C1 segment of cervical spinal cord (tissue), 14 donors: ENCODE measurements at places on chromosomes 6 and 20.

DNA sequence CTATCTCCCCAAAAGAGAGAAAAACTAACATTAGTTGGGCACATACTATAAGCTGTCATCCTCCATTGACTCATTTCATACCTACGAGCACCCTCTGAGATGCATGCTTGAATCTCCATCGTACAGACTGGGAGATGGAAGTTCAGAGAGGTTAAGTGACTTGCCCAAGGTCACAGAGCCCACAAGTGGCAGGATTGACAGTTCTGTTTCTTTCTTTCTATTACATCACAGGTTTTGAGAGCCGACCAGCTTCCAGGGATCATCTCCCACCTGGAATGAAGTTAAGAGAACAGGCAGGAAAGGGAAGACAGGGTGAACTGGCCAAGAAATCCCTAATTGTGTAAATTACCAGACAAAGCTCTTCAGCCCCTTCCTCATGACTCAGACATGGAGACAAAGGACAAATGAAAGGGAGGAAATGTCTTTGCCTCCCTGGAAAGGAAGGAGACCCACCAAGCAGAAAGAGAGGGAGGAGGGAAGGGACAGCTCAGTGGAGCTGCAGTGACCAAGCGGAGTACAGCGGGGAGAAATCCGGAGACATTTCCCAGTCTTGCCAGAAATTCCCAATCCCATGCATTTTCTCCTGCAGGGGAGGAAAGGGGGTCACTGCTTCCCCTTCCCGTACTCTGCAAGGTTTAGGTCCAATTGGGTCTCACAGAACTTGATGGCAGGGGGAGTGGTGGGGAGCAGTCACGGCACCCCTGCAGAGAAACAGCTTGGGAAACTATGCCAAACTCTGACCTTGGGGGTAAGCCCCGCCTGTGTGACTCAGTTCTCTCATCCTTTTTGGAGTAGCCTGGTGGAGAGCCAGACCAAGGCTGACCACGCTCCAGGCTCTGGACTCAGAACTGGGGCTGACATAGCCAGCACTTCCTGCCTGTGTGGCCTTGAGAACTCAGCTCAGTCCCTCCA, 154.3 kb downstream of the ANKRD60 start:
- DNase-seq: no peak

- no peak for DNase-seq
Observed at GRCh38 chr20:61260905-61261304, 8.8 kb downstream of the CDH4 start.

DNA sequence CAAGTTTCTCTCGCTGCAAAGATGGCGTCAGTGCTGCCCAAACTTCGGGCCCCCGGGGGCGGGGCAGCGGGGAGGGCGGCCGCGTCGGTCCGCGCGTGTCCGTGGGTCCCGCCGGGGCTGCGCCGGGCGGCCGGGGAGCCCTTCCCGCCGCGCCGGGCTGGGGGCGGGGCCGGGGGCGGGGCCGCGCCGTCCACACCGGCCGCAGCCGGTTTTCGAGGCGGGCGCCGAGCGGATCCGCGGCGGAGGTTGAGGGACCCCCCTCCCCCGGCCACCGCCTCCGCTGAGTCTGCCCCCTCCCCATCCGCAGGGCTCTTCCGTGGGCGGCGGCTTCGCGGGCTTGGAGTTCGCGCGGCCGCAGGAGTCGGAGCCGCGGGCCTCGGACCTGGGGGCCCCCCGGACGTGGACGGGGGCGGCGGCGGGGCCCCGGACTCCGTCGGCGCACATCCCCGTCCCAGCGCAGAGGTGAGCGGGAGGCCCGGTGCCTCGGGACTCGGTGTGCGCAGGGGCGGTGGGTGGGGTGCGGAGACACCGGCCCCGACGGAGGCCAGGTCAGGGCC, 572 bp downstream of the SLC2A4RG start:
- peak; percentile 20 for DNase-seq

DNA sequence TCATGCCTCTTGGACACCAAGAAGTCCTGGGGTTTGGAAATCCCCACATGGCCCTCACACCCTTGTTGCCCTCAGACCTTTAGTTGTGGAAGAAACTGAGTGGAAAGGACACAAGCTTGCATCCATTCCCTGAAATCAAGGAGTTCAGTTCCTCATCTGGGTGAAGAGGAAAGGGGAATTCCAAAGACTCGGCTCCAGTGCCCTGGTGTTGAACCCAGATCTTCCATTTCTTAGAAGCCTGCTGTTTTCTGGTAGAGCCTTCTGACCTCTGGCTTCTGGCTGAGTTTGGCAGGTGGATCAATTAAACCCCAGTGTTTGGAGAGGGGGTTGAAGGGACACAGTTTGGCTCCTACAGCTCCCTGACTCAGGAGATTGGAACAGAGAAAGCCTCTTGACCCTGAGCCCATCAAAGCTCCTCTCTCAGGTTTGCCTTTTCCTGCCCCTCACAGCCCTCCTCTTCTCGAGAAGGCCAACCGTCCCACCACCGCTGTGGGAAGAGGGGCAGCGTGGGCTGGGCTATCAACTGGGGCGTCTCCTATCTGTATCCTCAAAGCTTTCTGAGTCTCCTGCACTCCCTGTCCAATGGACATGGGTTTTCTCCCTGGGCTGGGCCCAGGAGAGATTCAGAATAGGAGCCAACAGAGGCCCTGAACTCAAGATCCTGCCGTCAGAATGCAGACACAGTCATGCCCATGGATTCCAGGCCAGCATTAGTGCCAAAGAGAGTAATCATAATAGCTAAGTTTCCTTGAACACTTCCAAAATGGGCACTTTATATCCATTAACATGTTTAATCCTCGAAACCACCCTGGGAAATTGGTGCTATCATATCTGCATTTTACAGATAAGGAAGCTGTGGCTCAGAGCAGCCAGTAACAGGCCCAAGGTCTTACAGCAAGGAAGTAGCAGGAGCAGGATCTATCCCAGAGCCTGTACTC, 146.2 kb downstream of the VEGFA start:
- no peak for DNase-seq

DNA sequence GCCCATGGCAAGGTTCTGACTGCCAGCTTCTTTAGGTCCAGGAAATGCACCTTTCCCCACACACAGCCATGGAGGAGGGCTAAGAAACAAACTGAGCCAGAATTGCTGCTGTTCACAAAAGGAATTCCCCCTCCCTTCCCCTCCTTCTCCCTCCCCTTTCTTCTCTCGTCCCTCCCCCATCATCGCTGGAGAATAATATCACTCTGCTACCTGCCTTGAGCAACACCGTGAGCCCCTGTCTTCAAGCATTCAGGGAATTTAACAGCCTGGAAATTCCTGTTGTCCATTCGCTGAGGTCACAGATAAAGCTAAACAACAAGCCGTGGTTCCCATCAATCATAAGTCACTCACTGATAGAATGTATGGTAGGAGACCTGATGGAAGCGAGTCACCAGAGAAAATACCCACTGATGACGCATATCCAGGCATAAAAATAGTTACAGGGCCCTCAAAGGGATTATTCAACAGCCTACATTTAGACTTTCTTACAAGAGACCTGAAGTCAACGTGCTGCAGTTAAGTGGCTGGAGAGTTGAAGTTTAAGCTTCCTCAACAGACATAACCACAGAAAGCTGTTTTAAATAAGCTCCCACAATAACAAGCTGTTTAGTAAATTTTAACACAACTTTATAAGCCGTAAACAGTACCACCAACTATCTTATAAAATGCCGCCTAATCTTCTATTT, 59.7 kb downstream of the HIVEP2 start:
- no peak for DNase-seq

DNA sequence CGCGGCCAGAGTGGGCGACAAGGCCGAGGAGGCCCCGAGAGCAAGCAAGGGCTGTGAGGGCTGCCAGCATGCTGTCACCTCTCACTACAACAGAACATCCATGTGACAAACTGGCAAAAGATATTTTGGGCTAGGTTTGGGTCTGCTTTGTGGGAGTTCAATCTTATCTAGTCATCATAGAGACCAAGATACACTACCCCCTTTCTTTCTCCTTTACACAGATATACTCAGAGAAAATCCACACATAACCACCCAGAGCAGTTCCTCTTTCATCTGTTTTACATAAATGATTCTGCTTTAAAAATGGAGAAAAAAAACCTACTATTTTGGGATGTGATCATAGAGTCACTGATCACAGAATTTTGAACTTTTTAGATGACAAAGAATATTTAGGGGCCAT, 16.8 kb downstream of the SOX4 start:
- no peak for DNase-seq

GRCh38 chr6:116881236-116881635, 4.2 kb downstream of the RFX6 start:
- no peak for DNase-seq

GRCh38 chr6:142087950-142088857, 44.5 kb upstream of the GJE1 start:
- no peak for DNase-seq

GRCh38 chr20:57630061-57630460, 9.8 kb upstream of the ZBP1 start:
- DNase-seq: no peak

- DNase-seq: no peak
Observed at GRCh38 chr6:12869816-12870432, 153.4 kb downstream of the PHACTR1 start.

- DNase-seq: no peak
Observed at GRCh38 chr6:53691667-53692133, 26.1 kb upstream of the KLHL31 start.

- no peak for DNase-seq
Observed at GRCh38 chr6:8237668-8238067, 135.3 kb upstream of the EEF1E1 start.

GRCh38 chr20:58698741-58699622, 6.4 kb downstream of the NPEPL1 start:
- no peak for DNase-seq

- DNase-seq: no peak
Observed at GRCh38 chr20:38658879-38659596, 57.4 kb downstream of the ARHGAP40 start.

DNA sequence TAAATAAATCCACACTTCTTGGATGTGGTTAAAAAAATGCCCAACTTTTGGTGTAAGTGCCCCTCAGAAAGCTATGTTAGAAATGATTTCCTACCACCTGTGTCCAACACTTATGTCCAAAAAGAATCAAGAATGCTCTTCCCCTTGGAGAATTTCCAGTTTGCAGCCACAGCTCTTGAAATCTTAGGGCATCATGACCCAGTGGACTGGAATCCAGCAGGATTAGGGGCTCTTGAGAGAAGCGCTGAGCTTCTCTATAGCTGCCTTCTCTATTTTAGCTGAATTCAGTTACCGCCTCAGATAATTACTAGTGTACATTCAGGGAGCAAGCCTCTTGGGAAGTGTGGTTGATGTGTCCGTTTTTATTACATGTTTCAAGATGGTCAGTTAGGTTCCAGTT, 2.5 kb downstream of the PHACTR1 start:
- no peak for DNase-seq

DNA sequence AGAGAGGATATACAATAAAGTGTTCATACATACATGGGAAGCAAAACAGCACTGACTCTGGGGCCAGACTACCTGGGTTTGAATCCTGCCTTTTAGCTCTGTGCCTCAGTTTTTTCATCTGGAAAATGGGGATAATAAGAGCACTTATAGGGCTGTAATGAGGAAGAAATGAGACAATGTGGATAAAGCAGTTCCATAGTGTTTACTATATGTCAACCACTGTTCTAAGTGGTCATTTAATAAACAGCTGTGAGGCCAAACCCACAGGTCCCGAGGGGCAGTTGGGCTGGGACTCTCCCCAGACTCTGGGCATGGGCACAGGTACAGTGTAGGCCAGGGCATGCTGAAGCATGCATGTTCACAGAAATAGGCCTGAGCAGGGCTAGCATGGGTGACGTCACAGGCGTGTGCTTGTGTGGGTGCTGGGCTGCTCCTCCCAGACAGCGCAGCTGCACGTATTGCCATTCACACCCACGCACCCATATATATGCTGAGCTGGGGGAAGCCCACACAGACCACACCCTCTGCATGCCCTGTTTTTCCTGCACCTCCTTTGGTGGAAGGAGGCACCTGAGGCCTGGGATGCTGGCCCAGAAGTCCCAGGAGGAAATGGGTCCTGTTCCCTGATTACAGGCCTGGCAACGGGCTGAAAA, 3.5 kb upstream of the PLCG1 start:
- DNase-seq: no peak

DNA sequence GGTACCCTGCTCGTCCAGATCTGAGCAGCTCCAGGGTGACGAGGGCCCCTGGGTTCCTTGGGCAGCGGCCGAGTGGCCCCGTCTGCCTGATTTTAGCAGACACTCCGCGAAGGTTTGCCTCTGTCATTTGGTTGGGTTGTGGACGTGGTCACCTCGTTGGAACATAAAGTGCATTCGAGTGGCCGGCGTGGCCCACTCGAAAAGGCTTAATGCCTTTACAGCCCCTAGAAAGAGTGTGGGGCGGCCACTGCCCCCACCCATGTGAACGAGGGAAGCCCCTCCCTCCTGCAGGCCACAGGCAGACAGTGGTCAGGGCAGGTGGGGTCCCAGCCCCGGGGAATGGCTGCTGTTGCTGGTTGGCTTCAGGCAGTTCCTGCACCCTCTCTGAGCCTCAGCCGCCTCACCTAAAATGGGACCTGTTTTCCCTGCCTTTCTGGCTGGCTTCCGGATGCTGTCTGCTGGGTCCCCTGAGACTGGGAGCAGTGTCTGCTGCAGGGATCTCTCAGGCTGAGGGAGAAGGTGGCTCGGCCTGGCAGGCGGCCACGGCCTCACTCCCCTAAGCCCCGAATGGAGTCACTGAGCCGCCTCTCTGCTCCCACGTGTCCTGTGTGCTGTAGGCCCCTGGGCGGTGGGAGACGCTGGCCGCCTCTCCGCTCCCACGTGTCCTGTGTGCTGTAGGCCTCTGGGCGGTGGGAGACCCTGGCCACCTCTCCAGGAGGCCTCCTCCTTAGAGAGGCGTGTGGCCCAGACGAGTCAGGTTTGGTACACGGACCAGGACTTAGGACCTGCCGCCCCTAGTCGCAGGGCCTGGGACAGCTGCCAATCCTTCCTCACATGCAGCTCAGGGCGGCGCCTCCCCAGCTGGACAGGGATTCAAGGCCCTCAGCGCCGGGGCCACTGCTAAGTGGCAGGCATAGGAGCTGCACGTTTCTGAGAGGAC, 233.0 kb downstream of the ERMARD start:
- DNase-seq: no peak

GRCh38 chr6:17258749-17259148, 22.4 kb upstream of the RBM24 start:
- no peak for DNase-seq

DNA sequence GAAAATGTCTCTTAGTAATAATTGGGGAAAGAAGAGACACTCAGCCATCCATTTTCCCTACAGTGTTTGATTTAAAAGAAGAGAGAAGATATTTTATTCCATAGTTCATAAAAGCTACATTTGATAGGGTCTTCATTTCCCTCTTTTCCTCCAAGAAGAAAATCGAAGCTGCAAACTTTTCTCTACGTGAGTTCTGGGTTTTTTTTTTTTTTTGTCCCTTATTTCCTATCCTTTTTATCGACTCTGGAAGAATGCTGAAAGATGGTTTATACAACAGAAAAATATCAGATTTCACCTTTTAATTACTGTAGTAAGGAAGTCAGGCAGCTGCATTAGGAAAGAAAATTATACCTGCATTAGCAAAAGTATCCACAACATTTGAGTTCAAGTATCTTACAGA, at the start of gene OR2J1:
TSS of gene OR2J1 (plus strand) at position 301 of the 400 bp plus-strand sequence. CDS start 1,453 bp downstream, outside the sequence.
- no peak for DNase-seq

GRCh38 chr6:37904590-37904989, 85.1 kb downstream of the ZFAND3 start:
- DNase-seq: no peak
